ENCODE measurements at places on chromosomes 12 and 14.

GRCh38 chr14:23929136-23929535 is 24.4 kb upstream of the DHRS4 start:
- no peak for DNase-seq

DNA sequence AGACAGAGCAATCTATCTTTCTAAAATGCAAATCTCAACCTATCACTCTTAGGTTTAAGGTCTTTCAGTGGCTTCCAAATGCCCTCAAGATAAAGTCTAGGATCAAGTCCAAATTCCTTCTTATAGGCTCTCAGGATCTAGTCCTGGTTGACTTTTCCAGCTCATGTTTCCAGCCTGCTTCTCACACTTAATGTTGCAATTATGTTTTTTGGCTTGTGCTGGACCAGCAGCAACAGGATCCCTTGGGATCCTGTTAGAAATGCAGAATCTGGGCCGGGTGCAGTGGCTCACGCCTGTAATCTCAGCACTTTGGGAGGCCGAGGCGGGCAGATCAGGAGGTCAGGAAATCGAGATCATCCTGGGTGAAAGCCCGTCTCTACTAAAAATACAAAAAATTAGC is 10.6 kb downstream of the GPR33 start:
- DNase-seq = no peak

GRCh38 chr14:85218982-85219381 is 311.0 kb upstream of the FLRT2 start:
- DNase-seq = no peak

- no peak for DNase-seq
These were observed 63.3 kb downstream of the TSHR start for GRCh38 chr14:81018684-81019083.

DNA sequence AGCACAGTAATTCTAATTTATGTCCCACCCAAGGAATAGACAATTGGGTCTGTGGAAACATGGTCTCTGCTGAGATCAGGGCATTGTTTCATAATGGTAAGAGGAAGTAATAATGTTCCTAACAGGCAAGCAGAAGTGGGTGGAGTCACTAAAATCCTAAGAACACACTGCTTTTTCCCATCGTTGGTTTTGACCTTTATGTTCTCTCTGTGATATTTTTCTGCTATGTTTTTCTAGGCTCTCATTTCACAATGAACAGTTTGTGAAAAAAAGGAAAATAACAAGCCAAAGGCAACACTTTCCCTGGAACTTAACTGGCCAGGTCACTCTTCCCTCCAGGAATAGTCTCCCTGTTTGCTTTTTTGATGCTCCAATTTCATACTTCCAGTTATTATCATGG is 80.6 kb upstream of the OVCH1 start:
- no peak for DNase-seq

GRCh38 chr14:100581228-100582145 is 5.7 kb downstream of the BEGAIN start:
- DNase-seq = no peak

- peak; percentile 73 for DNase-seq
These were observed 5.7 kb upstream of the KLRK1 start for GRCh38 chr12:10395390-10395998.

- DNase-seq = no peak
These were observed 567.5 kb downstream of the TRHDE start for GRCh38 chr12:72839696-72840095.

DNA sequence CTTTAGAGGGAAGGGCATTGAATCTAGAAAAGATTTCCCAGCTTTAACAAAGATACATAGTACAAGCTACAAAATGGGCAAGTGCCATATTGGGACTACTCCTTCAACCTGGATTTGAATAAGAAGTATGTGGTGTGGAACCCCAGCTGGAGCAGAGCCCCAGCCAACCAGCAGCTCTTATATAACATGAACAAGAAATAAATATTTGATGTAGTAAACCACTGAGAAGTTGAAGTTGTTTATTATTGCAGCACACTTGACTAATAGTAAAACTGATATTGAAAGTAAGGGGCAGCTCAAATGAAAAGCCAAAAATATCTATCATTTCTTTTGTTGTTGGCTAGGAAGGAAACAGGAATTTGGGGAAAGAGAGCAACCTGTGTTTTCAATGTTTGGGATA is 701.8 kb downstream of the TMTC2 start:
- DNase-seq = no peak

DNA sequence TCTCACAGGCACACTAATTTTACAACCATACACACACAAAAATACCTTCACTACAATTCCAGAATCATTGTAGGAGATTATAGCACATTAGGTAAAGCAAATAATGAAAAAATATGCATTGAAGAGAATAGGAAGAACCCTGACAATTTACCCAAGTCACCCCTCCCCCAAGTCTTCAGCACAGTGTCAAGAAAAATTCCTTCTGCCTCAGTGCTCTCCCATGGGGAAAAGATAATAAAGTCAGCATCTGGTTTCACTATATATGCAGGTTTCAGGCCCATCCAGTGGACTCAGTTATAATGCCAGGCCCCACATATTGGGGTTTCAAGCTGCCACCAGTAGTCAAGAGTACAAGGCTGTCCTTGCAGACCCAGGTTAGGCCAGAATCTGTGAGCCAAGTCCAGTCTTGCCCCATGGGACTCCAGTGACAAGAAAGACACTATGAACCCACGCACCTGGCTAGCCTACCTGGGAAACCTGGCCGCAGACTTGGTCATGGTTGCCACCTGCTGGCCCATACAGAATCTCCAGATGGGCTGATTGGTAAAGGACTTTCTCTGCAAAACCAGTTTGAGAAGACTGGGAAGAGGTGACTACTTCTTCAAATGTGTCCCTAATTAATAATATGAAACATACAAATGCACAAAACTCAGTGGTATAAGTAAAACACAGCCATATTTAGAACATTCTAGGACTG is 398.6 kb upstream of the FLRT2 start:
- DNase-seq = no peak

- DNase-seq = no peak
These were observed 181.0 kb downstream of the MON2 start for GRCh38 chr12:62647586-62647985.

- no peak for DNase-seq
These were observed 140.7 kb upstream of the GRIP1 start for GRCh38 chr12:66819587-66819986.
